ENCODE measurements at places on chromosomes 13 and 19.

DNA sequence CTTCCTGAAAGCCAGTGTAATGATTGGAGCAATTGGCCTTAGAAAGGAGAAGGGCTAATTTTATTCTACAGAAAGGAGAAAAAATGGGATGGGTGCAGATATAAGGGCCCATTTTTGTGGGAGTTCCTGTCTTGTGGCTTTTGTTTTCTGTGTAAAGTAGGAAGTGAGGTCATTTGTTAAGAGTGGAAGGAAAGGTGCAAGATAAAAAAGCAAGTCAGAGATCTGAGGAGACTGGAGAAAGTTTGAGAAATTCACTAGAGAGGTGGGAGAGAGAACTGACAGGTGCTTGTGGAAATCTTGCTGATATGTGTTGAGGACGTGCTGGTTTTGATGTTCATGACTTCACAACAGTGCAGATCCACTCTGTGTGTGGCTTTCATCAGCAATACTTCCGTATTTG is 349.4 kb downstream of the DLEU7 start:
- no peaks in the 10 kb centered on the region for H3K27me3 ChIP-seq
- no peaks in the 10 kb centered on the region for H3K4me1 ChIP-seq
- H3K4me3 ChIP-seq, result no peak overlapping the region
- no peak for DNase-seq

- H3K27ac ChIP-seq, result no peak overlapping the region
- H3K27me3 ChIP-seq, result peaks cover 8% of the 10 kb centered on the region
- no peak for DNase-seq
- no peak overlapping the region for H3K4me3 ChIP-seq
These were observed 3.1 kb downstream of the ZIC2 start for GRCh38 chr13:99984461-99985240.

- DNase-seq, result peak; percentile 58
- no peaks in the 10 kb centered on the region for H3K36me3 ChIP-seq
These were observed 23.2 kb upstream of the CRTC1 start for GRCh38 chr19:18660051-18660910.

DNA sequence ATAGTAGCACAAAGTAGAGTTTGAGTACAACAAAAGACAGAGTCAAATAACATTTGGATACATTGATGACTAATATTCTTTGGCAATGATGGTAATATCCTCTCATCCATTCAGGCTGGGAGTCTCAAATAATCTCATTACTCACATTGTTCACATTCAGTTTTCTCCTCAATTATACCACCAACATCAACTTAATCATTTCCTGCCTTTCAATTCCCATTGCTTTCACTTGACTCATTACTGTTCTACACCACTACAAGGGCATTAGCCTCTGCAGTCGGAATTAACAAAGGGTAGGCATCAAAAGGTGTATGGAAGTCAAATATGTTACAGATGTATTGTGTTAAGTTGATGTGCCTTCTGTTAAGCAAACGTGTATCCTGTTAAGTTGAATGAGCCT is 518.4 kb upstream of the SLITRK1 start:
- no peaks in the 10 kb centered on the region for H3K36me3 ChIP-seq
- no peak overlapping the region for H3K27ac ChIP-seq
- no peak for DNase-seq
- no peaks in the 10 kb centered on the region for H3K27me3 ChIP-seq

GRCh38 chr13:97120346-97120745 is 101.8 kb upstream of the MBNL2 start:
- DNase-seq, result no peak
- peaks cover 16% of the 10 kb centered on the region for H3K4me1 ChIP-seq
- H3K27me3 ChIP-seq, result no peaks in the 10 kb centered on the region
- H3K27ac ChIP-seq, result no peak overlapping the region
- H3K36me3 ChIP-seq, result no peaks in the 10 kb centered on the region

DNA sequence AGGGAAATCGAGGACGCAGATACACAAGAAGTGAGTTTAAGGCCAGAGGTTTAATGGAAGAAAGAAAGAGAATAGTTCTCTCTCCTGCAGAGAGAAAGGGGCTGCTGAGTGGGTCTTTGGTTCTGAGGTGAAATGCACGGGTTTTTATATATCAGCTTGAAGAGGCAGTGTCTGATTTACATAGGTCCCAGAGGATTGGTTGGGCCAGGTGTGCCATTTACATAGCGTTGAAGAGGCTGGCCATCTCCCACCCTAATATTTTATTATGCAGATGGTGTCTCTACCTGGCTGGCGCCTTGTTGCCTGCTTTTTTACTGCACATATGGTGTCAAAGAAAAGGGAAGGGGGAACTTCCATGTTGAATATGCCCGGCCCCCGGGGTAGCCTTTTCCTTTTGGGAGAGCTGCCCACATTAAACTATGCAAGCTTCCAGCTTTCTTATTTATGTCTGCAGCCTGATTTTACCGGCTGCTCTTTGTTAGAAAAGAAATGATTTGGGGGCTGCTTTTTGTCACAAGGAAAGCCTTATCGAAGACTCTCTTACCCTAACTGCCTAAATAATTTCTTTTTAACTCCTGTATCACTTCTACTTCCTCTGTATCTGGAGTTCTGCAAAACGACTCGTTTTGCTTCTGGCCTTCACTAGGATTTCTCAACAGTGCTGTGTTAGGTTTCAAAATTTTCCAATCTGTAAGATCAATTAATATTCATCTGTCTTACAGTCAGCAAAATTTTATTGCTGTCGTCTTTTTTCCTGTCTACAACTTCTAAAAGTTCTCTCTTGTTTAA is 268.5 kb downstream of the B3GLCT start:
- H3K4me1 ChIP-seq, result no peaks in the 10 kb centered on the region
- H3K27ac ChIP-seq, result no peak overlapping the region
- DNase-seq, result no peak
- H3K27me3 ChIP-seq, result no peaks in the 10 kb centered on the region
- no peak overlapping the region for H3K4me3 ChIP-seq

GRCh38 chr19:29804493-29804892 is 7.3 kb upstream of the CCNE1 start:
- no peaks in the 10 kb centered on the region for H3K27me3 ChIP-seq
- no peaks in the 10 kb centered on the region for H3K36me3 ChIP-seq
- H3K27ac ChIP-seq, result no peak overlapping the region
- peaks cover 17% of the 10 kb centered on the region for H3K4me1 ChIP-seq

GRCh38 chr13:99269627-99270241 is 11.6 kb upstream of the GPR18 start:
- no peaks in the 10 kb centered on the region for H3K27me3 ChIP-seq
- DNase-seq, result no peak
- H3K36me3 ChIP-seq, result peaks cover 16% of the 10 kb centered on the region

DNA sequence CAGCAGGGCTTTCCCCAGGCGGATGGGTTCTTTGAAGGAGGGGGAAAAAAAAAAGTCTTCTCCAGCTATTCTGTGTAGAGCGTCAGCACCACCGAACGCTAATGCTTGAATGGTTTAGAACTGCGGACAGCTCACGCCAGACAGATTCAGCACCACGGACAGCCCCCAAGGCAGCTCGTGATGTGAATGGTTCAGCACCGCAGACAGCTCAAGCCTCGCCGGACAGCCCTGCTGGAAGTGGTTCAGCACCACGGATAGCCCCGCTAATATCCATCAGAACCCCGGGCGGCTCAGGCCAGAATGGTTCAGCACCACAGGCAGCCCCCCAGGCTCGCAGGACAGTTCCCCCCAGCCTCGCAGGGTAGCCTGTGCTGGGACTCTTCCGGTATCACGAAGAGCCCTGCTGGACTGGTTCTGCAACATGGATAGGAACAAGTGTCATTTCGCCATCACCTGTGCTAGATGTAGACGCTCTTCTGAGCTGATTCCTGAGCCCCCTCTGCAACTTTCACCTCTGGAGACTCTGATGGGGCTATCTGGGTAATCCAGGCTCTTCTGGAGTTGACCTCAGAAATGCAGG is 4.9 kb upstream of the SMIM17 start:
- no peak for DNase-seq
- H3K27me3 ChIP-seq, result no peaks in the 10 kb centered on the region
- no peaks in the 10 kb centered on the region for H3K36me3 ChIP-seq
- no peak overlapping the region for H3K4me3 ChIP-seq
- no peaks in the 10 kb centered on the region for H3K4me1 ChIP-seq

GRCh38 chr19:34989298-34989697 is 10.8 kb upstream of the GRAMD1A start:
- H3K4me3 ChIP-seq, result no peak overlapping the region
- no peaks in the 10 kb centered on the region for H3K36me3 ChIP-seq
- H3K27me3 ChIP-seq, result no peaks in the 10 kb centered on the region
- no peak overlapping the region for H3K27ac ChIP-seq

- H3K36me3 ChIP-seq, result no peaks in the 10 kb centered on the region
- no peak for DNase-seq
- H3K4me3 ChIP-seq, result no peak overlapping the region
- no peak overlapping the region for H3K27ac ChIP-seq
- peaks cover 35% of the 10 kb centered on the region for H3K4me1 ChIP-seq
These were observed 4.7 kb downstream of the RASA3 start for GRCh38 chr13:114127473-114128347.

DNA sequence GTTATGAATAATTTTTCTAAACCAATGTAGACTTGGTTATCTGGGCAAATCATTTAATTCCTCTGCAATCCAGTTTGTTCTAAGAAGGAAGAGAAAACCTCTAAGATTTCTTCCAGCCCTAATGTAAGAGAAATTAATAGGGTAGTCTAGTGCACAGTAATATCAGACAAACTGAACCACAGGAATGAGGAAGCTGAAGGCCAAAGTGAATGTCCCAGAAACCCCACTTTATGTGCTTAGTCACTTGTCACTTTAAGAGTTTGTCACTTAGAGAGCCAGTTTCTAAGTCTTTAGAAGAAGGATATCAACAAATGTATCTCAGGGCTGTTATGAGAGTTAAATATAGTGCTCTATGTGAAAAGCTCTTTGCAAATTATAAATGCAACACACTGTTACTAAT is 750.6 kb downstream of the DIAPH3 start:
- H3K27ac ChIP-seq, result no peak overlapping the region
- H3K4me3 ChIP-seq, result no peak overlapping the region
- no peak for DNase-seq
- no peaks in the 10 kb centered on the region for H3K36me3 ChIP-seq
- no peaks in the 10 kb centered on the region for H3K27me3 ChIP-seq

- H3K4me1 ChIP-seq, result peaks cover 26% of the 10 kb centered on the region
- no peaks in the 10 kb centered on the region for H3K36me3 ChIP-seq
- H3K27ac ChIP-seq, result no peak overlapping the region
- no peak for DNase-seq
- no peak overlapping the region for H3K4me3 ChIP-seq
These were observed 729 bp upstream of the MADCAM1 start for GRCh38 chr19:495402-496111.

DNA sequence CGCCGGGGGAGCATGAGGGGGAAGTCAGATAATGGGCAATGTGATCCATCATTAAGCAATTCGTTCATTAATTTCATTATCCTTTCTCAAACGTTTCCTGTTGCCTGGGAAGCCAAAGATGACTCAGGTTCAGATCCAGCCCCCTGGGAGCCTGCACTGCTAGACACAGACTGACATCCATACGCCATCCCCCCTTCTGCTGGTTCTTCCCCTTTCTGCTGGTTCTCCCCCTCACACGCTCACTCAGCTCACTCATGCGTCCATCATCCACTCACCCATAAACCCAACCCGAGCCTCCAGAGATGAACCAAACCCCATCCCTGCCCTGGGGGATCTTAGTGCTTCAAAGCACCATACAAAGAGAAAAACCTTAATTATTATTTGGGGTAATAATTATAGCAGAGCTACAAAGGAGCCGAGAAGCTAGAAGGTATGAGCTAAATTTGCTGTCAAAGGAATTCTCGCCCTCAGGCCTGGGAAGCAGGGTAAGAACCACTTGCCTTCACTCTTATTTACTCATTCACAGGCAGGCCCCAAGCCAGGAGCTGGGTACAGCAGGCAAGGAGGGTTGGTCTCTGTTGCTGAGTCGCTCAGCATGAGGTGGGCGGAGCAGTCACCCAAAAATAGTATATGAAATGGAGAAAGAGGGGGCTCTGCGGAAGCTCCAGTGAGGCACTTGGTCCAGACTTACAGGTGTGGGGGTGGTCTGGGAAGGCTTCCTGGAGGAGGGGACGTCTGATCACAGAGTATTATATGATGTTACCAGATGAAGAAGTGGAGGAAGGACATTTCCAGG is 7.0 kb upstream of the ZNF444 start:
- peaks cover 19% of the 10 kb centered on the region for H3K4me1 ChIP-seq
- H3K36me3 ChIP-seq, result no peaks in the 10 kb centered on the region
- no peak for DNase-seq

DNA sequence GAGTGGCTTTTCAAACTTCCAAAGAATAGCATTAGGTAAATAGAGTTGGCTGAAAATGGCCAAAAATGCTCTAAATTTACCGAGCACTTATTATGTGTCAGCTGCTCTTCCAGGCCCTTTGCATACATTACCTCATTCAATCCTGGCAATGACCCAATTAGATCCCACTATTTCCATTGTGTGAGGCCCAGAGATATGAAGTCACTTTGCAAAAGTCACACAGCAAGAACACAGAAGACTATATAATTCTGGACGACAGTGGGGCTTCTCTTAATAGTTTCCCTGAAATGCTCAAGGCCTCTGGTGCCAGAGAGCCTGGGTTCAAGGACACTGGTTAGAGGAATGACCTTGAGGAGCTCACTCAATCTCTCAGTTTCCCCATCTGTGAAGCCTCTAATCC is 146.8 kb downstream of the IER2 start:
- DNase-seq, result no peak
- H3K27me3 ChIP-seq, result peaks cover 29% of the 10 kb centered on the region
- no peak overlapping the region for H3K27ac ChIP-seq

DNA sequence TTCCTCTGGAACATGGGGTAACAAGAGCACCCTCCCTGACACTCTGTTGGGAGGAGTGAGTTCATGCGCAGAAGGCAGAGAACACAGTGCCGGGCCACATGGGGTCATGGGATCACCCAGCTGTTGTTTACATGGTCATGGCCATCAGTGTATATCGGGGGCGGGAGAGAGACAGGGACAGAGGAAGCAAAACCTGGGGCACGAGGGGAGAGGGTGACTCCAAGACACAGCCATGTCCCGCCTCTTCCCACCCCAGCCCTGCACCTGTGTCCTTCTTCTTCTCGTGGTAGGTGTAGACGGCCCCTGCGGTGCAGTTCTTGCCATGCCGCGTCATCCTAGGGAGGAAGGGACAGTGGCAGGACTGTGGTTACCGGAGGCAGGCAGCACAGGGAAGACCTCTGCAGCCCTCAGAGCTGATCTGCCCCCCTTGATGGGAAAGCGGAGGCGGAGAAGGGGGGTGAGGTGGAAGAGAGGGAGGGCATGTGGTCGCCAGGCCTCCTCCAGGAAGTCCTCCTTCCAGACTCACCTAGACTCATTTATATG is 19.9 kb downstream of the NOSIP start:
- H3K36me3 ChIP-seq, result no peaks in the 10 kb centered on the region
- H3K4me3 ChIP-seq, result no peak overlapping the region
- peaks cover 41% of the 10 kb centered on the region for H3K4me1 ChIP-seq
- no peaks in the 10 kb centered on the region for H3K27me3 ChIP-seq

Measured in tibial nerve (tissue), 4 donors.